ENCODE measurements at places on chromosomes 4 and X.

- no peak for DNase-seq
Measured at GRCh38 chr4:140116442-140117104, 37.4 kb downstream of the MAML3 start.

- DNase-seq: no peak
Measured at GRCh38 chr4:12612876-12613275, 871.3 kb downstream of the RAB28 start.

DNA sequence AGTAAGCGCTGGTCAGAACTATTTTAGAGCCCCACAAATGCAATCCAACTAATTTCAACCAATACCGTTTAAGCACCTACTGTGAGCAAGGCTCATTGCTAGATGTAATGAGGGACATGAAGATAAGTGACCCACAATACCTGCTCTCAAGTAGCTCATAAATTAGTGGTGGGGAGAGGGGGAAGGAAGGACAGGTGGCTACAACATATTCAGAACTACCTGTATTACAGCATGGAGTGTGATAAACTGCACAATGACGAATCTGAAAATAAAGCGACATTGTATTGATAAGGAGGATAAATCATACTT is 311.6 kb upstream of the DIAPH2 start:
- DNase-seq: no peak

- no peak for DNase-seq
Measured at GRCh38 chr4:65546882-65547416, 123.3 kb downstream of the EPHA5 start.

DNA sequence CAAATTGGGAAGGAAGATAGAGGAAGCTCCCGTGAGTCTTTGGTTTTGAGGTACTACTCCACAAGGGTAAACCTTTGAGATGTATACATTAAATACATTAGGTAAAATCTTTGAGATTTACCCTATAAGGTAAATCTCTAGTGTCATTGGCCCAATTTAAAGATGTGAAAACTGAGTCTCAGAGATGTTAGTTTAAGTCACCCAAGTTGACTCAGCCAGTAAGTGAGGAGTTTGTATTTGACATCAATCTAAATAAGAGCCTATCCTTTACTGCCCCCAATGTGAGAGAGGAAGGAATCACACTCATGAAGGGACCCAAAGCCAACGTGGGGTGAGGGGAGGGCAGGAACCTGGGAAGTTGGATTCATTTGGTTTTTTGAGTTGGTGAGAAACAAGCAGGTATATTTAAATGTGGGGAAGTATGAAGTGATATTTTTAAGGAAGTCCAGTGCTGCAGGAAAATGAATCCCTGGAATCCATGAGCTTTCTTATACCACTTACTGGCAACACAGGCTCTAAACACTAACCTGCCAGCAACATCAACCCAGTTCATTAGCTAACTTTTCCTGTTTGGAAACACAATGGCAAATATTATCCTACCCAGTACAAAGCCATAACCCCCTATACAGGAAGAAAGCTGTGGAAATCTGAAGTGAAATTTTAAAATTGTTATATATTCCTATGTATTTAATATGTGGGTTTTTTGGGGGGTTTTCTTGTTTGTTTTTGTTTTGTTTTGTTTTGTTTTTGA is 55.3 kb downstream of the PALLD start:
- no peak for DNase-seq

DNA sequence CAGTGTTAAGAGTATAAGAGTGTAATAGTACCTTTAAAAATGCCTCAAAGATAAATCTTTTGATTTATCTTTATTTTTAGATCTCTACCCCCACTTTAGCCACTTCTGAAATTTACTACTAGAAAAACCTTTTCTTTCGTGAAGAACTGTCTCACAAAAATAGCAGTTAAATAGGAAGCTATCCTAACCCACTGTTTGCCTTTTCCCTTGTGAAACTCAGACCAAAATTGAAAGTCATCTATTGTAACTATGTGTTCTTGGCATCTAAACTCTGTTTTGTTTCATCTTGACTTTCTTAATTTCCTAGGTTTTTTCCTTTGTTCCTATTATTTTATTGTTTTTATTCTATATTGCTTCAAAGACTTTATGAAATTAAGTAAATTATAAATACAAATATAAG is 7.8 kb upstream of the TMEM144 start:
- no peak for DNase-seq

GRCh38 chrX:145394344-145394743 is 147.0 kb downstream of the SPANXN1 start:
- no peak for DNase-seq

DNA sequence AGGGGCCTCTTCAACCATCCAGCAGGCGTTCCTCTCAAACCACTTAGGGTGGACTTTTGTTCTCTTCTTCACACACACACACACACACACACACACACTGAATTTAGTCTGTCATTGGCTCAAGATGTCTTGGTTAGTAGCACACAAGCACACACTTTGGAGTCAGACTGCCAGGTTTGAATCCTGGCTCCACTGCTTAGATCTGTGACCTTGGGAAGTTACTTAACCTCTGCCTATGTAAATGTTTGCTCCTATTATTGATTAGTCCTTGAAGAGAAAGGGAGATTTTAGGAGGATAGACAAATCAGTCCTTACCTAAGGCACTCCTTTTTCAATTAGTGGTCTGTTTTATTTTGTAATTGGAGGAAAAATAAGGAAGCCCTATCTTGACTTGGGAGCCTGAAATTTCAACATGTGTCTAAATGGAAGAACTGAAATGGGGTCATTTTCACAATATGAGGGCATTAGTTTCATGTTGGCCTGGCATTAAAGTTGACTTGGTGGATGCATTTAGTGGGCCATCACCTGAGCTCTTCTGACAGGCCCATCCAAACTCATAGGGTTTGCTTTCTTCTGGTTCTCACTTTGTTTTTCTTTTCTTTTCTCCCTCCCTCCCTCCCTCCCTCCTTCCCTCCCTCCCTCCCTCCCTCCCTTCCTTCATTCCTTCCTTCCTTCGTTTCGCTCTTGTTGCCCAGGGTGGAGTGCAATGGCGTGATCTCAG is 13.3 kb upstream of the TMEM131L start:
- DNase-seq: no peak

- no peak for DNase-seq
Measured at GRCh38 chrX:13248867-13249486, 70.9 kb downstream of the ATXN3L start.

DNA sequence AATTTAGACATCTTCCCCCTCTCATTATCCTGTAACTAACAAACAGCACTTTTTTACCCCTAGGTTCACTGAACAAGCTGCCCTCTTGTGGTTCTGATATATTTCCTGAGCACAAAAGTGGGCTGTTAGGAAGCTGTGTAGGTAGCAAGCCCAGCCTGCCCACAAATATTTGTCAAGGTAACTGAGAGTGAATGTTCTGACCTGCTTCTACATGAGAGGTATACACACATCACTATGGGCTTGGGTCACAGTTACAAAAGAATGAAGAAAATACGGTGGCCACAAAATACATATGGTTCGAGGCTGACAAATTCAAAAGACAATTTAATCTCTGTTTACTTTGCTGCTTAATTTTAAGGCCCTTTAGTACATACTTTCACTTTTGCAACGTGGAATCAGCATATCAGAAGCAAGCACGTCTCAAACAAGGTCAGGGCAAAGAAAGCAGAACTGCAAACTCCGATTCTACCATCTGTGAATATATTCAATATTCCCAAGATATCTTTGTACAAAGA is 78.7 kb downstream of the RBM47 start:
- DNase-seq: peak; percentile 35

DNA sequence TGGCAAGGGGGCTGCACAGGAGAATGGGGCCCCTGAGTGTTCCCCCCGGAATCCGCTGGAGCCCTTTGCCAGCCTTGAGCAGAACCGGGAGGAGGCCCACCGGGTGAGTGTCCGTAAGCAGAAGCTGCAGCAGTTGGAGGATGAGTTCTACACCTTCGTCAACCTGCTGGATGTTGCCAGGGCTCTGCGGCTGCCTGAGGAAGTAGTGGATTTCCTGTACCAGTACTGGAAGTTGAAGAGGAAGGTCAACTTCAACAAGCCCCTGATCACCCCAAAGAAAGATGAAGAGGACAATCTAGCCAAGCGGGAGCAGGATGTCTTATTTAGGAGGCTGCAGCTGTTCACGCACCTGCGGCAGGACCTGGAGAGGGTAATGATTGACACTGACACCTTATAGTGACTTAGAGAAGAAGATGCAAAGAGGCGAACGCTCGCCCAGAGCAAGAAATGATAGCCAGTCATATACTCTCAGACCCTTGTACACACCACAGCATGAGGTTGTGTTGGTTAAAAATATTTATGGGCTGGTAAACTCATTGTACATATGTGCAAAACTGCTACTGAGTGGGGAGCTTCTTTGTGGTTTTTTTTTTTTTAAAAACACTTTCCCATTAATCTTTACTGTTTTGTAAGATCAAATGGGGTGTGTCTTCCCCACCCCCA is 52.5 kb downstream of the JADE1 start:
- no peak for DNase-seq

DNA sequence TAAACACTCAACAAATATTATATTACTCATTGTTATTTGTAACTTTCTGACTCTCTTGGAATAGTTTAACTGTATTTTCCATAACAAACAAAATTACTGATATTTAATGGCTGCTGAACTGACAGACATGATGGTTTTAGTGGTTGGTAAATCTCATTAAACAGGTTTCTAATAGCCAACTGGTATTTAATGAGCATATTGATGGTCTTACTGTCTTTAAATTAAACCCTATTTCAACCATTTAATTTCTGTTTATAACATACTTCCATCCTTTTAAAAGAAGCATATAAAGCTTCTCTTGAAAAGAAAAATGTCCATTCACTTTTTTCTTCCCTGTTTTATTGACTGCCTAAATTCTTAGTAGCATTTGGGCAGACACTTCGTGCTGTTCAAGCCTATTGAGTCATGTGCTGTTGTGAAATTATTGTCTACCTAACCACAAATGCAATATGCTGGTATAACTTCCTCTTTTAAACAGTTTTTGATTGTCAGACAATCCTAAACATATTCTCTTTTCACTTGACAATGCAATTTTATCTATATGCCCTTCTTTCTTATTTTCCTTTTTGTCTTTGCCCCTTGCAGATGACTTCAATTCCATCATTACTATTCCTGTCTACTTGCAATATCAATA is 163.9 kb upstream of the SLC7A11 start:
- no peak for DNase-seq

DNA sequence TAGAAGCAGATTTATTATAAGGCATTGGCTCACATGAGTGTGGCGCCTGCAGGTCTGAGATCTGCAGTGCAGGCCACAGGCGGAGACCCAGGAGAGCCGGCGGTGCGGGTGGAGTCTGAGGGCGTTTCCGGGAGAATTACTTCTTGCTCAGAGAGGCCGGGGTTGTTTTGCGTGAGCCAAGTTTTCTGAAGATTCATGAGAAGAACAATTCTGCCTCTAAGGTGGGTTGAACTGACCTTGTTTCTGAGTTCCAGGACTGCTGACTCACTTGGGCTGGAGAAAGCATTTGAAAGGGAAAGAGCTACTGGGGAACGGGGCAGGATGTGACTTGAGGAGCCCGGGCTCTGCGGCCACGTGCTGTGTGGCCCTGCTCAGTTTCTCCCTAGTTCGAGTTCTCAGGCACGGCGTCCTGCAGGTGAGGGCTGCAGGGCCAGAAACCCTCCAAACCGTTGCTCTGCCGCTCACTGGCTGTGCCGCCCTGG is 36.7 kb upstream of the SORCS2 start:
- DNase-seq: peak; percentile 37

Measured in urinary bladder (tissue), 4 donors.